Amniotic stem cell (primary cell): ENCODE measurements at places on chromosomes 3 and 15.
A peak's percentile ranks its signal among the peaks of the same experiment; 100 is the strongest.

GRCh38 chr3:129228891-129229585 lies 20.4 kb upstream of the COPG1 start:
- peak; percentile 40 for DNase-seq

- DNase-seq = no peak
Observed at GRCh38 chr3:47469616-47470015, 6.1 kb downstream of the SCAP start.

DNA sequence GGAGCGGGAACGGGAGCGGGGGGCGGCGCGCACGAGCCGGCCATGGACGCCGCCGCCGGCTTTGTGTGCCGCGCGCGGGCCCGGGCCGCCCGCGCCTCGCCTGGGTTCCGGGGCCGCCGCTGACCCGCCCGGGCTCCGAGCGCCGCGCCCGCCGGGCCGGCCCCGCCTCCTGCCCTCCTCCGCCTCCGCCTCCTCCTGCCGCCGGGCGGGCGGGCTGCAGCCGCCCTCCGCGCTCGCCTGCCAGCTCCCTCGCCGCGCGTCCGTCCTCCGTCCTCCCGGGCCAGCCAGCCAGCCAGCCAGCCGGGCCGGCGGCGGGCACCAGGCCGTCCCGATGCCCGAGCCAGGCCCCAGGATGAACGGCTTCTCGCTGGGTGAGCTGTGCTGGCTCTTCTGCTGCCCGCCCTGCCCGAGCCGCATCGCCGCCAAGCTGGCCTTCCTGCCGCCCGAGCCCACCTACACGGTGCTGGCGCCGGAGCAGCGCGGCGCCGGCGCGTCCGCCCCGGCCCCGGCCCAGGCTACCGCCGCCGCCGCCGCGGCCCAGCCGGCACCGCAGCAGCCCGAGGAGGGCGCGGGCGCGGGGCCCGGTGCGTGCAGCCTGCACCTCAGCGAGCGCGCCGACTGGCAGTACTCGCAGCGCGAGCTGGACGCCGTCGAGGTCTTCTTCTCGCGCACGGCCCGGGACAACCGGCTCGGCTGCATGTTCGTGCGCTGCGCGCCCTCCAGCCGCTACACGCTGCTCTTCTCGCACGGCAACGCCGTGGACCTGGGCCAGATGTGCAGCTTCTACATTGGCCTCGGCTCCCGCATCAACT lies at the start of gene ABHD17C:
Gene ABHD17C (plus strand): TSS at position 212 of the 812 bp plus-strand sequence. CDS start 120 bp downstream, at position 332.
- no peak for DNase-seq

GRCh38 chr15:68409736-68410370 lies 22.1 kb downstream of the ITGA11 start:
- DNase-seq = no peak

DNA sequence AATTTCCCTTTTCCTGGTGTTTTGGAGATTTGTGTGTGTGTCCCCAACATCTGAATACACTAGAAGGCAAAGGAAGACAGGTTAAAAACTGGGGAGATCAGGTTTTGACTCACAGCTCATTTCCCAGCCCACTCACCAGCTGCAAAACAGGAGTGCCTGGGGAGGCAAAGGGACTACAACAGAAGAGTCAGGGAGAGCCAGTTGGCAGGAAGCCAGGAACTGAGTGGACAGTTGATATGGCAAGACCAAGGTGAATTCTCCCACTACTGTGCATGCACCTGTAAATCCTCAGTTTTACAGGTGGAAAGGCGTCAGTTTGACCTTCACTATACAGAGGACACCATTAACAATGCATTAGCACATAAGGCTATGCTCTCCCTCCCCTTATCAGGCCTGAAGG lies 901.5 kb upstream of the SEMA6D start:
- no peak for DNase-seq

DNA sequence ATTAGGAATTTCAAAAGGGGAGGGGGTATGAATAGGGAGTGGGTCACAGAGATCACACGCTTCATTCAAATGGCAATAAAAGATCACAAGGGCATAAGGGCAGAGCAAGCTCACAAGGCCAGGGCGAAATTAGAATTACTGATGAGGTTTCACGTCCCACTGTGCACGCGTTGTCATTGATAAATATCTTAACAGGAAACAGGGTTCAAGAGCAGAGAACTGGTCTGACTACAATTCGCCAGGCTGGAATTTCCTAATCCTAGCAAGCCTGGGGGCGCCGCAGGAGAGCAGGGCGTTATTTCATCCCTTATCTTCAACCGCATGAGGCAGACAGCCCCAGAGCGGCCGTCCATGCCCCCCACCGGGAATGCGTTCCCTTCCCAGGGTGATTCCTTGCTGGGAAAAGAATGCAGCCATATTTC lies 18.1 kb upstream of the SMCO1 start:
- DNase-seq = no peak

DNA sequence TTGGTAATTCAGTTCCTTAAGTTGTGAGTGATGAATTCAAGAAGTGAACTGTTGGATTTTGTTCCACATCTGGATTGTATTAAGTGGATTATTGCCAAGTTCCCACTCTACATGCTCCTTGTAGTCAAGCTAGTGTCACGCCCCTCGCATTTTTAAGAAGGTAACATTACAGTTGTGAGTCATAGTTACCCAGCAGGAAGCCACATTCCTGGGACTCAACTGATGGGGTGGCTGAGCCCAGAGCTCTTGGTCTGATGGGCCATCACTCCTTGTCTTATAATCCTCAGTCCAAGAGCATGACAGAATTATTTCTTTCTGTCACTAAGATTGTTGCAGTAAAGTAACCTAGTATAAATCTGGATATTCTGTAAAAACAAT lies 102.7 kb downstream of the PTPRG start:
- DNase-seq = peak; percentile 57

GRCh38 chr3:72811571-72811970 lies 36.7 kb downstream of the SHQ1 start:
- no peak for DNase-seq

GRCh38 chr3:144774897-144775296 lies 803.3 kb downstream of the DIPK2A start:
- DNase-seq = no peak

GRCh38 chr15:31338318-31338878 lies 11.8 kb downstream of the KLF13 start:
- no peak for DNase-seq

DNA sequence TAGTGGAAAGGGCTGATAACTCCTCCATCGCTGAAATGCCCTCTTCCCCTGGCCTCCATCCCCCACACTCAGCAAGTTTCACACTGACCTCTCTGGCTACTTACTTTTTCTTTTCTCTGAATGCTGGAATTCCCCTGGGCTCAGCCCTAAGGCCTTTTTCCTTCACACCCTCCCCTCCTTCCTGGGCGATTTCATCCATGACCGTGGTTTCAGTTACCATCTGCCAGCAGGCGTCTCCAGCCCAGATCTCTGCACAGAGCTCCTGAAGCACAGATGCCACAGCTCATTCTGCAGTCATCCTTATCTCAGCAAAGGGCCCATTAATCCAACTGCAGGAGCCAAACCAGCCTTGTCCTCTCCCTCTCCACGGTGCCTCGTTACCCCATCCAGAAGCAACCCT lies 114.0 kb downstream of the RFTN1 start:
- DNase-seq = peak; percentile 78

DNA sequence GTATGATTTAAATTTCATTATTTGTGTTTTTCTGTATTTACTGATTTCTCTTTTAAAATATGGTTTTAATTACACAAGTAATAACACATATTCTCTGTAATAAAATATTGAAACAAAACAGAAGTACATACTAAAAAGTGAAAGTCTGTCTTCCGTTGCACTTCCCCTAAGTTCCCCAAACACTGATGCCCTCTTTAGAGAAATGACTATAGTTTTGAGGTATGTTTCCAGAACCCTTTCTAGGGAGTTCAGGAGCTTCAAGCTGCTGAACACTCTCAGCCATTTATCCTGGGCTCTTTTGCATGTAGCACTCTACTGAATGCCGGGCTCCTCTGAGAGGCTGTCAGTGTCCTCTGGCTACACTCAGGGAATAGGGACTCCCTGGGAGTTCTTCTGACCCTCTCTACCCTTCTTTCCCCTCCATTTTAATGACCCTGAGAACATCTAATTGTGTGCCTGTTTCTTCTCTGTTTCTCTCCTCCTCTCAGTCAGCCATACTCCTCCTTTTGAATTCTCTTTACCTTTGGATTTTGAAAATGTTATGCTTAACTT lies 60.4 kb upstream of the KCNAB1 start:
- no peak for DNase-seq

GRCh38 chr3:104323226-104323625 lies 1043.5 kb upstream of the ALCAM start:
- DNase-seq = no peak

DNA sequence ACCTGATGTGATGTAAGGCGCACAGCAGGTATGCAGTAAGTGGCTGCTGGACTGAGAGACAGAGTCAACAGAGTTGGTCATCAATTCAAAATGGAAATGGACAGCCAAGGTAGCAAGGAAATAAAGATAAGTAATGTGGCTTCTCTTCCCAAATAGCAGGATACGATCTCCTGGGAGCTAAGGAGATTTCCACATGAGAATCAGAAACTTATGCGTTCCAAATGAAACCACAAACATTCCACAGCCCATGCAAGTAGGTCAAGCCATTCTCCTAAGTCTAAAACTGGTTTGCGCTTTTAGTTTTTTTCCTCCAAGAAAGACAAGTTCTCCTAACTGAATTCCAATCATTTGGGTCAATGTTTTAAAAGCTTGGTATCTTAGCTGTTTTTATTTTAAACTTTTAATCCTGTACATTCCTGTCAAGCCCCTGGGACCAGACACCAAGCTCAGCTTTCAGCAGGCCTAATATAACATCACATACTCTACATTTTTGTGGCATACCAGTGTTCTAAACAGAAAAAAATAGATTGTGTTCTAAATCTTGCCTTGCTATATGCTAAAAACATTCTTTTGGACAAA lies 73.7 kb upstream of the TSPAN3 start:
- DNase-seq = peak; percentile 85

GRCh38 chr3:64149886-64150285 lies 75.4 kb downstream of the PRICKLE2 start:
- DNase-seq = no peak

GRCh38 chr3:129608087-129608935 lies 1.8 kb upstream of the PLXND1 start:
- DNase-seq = no peak

- DNase-seq = no peak
Observed at GRCh38 chr15:32098033-32098432, 67.7 kb downstream of the CHRNA7 start.

DNA sequence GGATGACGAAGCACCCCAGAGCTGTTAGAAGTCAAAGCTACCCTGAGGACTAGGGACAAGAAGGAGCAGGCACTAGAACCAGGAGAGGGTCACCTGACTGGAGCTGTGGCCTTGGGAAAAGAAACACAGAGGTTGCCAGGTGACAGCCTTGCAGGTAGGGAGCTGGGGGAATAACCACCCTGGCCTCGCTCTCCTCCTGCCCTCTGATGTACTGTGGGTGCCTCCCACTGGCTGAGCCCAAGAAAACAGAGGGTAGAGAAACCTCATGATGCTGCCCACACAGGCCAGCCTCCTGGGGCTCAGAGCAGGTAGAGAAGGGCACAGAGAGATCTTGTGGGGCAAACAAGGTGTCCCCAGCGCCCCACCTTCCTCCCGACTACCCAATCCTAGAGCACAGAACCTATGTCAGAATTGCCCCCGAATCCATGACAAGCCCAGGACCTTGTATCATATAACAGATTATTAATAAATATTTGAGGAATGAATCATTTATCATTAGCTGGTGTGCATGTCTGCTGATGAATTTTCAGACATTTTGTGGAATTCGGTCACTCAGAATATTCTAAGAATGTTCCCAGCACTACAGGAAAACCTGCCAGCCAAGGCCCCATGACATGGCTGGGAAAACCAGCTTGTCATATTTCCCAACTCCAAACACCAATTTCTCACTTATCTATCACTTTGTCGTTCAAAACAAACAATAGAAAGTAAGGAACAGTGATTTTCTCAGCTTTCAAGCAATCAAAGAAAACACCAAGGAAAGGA lies 59.8 kb upstream of the MEX3B start:
- DNase-seq = no peak

DNA sequence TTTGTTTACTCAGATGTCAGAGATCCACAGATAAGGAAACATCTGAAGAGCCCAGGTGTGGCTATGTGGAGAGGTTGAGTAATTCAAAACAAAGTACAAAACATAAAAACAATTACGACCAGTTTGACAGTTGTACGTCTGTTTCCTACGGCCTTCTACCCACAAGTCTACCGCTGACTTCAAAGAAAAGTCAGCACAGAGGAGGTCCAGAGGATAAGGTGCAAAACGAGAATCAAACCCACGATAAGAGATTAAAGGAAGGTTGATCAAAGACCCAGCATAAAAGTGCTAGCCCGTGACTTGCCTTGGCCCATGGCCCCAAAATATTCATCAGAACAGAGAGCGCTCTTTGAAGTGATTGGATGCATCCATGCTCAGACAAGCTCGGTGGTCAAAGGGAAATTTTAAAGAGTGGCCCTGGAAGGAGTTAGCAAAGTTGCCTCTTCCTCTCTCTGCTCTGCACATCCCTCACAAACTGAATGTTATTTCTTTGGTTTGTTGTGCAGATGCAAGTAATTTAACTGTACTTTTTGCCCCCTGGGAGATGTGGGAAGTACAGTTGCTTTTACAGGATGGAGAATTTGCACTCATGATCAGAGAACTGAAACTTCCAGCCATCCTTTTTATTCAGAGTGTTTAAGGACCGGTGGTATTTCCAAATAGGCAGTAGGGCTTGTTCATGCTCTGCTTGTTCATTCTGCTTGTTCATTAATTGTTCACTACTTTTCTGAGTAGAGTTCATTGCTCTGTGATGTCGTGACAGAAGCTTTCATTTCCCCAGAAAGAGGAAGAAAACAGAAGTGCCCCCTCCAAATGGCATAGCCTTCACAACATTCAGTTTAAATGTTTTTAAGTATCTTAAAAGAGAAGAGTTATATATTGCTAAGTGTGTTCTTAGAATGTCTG lies 31.1 kb downstream of the MME start:
- no peak for DNase-seq

GRCh38 chr3:16789344-16790120 lies 95.2 kb upstream of the PLCL2 start:
- no peak for DNase-seq
